Aorta (tissue), 5 donors: ENCODE measurements at places on chromosomes 1 and 21. TPM values are rescaled to one million over a fixed set of nuclear protein-coding genes. Genes with fewer than 3 reads are reported as not detected.

GRCh38 chr1:223645903-223646302 lies 19.6 kb downstream of the CAPN8 start:
- DNase-seq = no peak

DNA sequence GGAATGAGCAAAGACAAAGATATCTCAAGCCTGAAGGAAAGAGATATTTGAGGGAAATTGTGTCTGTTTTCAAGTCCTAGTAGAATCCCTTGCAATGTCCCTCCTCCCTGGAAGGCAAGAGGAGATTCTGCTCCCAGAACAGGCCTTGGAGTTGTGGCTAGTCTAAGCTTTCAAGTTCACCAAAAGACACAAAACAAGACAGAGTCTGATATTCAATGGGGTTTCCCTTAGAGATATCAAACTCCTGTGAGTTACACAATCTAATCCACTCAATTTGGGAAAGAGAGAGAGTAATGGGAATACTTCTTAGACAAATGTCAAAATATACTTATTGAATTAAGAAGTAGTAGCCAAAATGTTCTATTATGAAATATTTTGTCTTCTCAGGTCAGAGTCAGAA lies 162.8 kb upstream of the ADAMTS5 start:
- no peak for DNase-seq

GRCh38 chr1:47262787-47263413 lies 30.9 kb upstream of the TAL1 start:
- DNase-seq = no peak

DNA sequence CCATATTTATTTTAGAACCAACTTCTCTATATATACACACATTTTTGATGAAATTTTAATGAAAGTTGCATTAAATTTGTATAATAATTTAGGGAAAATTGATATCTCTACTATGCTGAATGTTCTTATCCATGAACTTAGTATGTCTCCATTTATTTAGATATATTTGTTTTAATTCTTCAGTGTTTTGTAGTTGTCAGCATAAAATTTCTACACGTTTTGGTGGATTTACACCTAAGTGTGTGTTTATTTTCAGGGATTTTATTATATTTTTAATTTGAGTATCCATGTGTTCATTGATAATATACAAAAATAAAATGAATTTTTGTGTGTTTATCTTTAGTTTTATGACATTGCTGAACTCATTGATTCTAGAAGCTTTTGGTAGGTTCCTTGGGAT lies 36.7 kb downstream of the PCBP3 start:
- no peak for DNase-seq

DNA sequence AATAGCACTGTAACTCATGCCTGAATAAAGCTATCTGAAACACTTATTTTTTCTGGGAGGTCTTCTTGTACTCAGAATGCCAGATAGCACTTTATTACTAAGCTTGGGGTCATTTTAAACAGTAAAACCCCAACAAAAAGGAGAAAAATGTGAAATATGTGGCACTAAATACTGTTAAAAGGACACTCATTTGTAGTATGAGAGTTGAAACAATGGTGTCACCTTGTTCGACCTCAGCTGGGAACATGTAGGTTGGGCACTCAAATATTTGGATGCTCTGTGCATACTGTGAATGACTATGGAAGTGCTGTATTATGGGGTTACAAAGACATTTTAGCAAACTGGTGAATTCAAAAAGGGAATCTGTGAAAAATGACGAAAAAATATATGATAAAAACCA lies 53.9 kb downstream of the SELENOF start:
- DNase-seq = no peak

- DNase-seq = no peak
Measured at GRCh38 chr1:191690931-191691330, 467.3 kb upstream of the RGS18 start.

GRCh38 chr1:81044708-81045107 lies 756.0 kb upstream of the ADGRL2 start:
- no peak for DNase-seq

DNA sequence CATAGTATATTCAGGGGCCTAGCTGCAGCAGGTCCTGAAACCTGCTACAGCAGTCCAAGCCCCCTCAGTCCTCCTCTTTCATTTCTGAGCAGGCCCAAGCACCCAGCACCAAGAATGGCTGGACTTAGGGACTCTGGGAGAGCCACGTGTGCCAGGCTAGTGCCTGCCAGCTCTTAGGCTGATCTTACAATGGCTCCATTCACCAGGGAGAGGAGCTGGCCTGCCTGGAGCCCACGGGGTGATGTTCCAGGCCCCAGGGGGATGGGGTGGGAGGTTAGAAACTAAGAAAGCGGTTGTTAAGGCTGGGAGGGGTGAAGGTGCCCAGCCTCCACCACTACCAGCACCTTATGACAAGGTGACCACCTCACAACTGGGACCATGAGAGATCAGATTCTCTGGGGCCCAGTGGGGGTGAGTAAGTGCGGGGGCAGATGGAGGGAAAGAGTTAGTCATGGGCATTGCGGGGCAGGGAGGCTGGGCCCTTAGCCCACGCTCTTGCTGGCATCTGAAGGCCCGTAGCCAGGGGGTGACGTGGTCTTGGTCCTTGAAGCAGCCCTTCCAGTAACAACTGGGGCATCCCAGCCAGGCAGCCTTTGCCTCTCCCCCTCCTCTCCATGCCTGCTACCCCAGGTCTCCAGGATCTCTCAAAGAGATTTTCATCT lies 30.3 kb upstream of the CLIC4 start:
- peak; percentile 89 for DNase-seq

GRCh38 chr21:44723177-44724131 lies 12.1 kb upstream of the TSPEAR start:
- DNase-seq = no peak

DNA sequence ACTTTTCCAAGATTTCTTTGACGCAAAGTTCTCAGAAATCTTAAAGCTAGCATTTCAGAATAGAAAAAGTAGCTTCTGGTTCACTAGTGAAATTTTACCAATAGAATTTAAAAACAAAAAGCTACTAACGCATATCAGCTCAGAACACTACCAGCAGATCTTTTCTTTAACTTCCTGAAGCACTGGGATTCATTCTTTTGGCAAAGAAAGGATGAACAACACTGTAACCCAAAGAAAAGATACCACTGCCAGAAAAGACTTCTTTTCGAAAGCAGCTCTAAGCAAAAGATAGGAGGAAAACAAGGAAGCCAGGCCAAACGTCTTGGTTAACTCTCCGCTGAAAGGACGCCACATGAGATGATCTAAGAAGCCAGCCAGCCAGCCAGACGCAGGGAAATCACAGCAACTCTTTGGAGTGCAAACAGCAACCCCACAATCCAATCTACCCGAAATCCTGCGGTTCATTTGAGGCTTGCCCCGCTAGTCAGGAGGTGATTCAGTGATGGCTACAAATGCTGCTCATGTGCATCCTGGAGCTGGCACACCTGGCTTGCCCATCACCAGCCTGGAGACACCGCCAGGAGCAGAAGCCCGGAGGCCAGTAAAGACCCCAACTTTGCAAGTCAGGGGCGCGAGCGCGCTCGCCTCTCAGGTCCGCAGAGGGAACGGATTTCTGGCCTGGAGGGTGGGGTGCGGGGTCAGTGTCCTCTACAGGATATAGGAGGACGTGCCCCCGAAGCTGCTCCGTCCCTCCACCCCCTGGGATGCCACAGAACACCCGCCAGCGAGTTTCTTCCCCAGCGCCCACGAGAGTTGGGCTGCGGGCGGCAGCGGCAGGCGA lies 812 bp downstream of the NBPF1 start:
- peak; percentile 82 for DNase-seq

DNA sequence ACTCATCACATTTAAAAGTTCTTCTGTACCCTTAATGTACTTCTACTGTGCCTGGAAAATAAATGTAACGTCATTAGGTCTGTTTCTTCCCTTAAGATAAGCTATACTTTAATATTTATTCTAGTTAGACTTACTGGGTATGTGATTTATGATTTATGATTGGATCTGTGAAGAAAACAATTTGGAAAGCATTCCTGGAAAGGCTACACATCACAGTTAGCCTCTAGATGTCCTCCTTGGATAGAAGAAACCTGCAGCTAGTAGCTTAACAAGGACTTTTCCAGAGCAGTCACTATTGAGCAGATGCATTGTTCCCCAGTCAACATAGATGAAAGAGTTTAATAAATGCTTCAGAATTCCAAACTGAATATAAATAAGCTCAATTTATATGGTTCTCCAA lies 22.2 kb upstream of the ABL2 start:
- DNase-seq = no peak

DNA sequence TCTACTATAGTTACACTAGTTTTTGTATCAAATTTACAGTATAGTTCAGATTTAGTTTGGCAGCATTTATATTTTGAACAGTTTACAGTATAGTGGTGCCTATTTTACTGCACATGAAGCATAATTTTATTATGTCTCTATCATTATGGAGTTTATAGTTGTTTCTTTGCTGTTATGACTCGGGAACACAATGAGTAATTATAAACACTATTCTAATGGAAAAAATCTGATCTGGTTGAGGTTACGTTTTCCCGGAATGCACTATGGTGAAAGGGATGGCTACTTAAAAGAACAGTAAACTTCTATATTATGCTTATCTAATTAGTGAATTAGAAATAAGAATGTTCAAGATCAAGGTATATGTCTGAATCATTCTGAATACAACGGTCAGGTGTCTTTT lies 10.6 kb downstream of the LCA5L start:
- DNase-seq = no peak

DNA sequence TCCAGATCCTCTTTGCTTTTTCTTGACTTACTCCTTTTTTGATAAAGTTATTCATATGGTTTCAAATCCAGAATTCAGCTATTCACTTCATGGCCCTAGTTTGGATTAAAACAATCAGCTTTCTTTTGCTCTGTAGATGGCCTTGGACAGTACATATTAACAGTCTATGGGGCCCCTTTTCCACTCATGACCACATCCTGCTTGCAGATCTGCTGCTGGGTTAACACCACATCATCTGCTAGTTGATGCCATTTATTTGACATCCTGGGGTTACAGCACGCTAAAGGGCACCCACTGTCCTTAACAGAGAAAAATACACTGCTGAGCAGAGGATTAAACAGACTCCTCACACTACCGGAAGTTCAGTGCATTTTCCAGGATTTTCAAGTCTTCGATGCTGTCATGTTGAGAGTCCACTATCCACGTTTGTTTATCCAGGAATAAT lies 941 bp upstream of the IFI16 start:
- no peak for DNase-seq

DNA sequence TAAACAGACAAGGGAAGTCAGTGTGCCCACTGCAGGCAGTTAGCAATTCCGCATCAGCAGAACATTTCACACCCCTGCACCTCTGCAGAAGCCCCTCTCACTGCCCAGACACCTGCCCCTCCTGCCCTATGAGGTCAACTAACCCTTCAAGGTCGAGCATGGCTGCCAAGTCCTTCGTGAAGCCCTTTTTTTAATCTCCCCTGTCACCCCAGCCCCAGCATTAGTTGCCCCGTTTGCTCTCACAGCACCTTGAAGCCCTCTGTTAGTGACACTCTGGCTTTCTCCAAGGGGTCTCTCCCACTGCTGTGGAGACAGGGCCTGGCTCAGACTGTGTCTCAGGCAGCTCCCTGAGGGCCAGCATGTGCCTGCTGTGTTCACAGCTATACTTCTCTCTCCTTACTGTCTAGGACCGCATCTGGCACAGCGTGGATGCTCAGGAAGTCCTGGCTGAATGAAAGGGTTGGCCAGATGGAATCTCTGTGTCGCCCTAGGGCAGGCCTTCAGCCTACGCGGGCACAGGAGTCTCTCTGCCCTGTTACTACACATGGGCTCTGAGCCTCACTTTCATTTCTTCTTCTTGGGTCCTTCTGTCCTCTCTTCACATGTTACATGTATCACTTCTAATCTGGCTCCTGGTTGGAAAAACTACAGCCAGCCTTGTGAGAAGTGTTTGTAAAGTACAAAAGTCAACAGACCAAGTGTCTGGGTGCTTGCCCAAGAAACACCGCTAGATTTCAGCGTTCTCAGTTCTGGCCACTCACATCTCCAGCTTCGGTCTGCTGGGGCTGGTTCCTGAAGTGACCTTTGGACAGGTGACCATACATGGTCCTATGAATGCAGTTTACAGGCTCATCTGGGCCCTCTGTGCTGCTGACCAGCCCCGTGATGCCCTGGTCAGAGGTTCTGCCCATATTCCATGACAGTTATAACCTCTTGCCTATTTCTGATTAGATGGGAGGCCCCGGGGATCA lies 19.7 kb downstream of the SLC2A1 start:
- peak; percentile 28 for DNase-seq

GRCh38 chr1:32774950-32775634 lies 42.1 kb downstream of the YARS1 start:
- no peak for DNase-seq

GRCh38 chr1:220511179-220511578 lies 16.8 kb upstream of the MARK1 start:
- DNase-seq = no peak

DNA sequence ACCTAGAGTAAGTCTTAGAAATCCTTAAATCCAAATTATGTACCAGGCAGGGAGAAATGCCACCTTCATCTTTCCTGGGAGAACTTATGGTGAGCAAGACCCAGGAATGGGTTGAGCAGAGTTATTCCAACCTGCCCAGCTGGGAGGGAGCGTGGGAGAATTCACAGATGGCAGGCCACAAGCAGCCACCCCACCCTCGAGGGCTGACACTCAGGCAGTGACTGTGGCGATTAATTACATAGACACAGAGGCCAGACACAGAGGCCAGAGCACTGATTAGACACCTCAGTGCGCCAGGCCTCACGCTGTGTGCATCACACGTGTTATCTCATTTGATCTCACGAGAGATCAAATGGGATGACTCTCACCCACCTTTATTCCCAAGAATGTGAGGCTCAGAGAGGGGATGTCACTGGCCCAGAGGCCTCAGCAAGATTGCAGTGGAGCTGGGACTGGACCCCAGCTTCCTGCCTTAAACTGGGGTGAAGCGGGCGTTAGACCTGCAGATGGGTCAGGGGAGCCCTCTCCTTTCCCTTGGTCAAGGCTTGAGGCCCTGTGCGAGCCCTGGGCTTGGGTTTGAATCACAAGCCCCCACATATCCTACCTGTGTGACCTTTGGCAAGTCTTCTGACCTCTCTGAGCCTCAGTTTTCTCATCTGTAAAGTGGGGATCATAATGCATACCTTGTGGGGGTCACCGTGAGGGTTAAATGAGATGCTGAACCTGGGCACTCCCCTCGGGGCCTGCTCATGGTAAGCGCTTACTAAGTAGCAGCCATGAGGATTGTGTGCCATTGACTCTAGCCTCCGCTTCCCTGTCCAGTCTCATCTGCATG lies 28.8 kb upstream of the PADI4 start:
- DNase-seq = no peak

GRCh38 chr1:195530961-195531360 lies 1077.3 kb downstream of the KCNT2 start:
- no peak for DNase-seq

GRCh38 chr1:10694274-10694632 lies 102.2 kb downstream of the CASZ1 start:
- DNase-seq = no peak

The CD1E gene
- not detected for total RNA-seq

The ATP1B1 gene
- total RNA-seq = 8.4 TPM

The RAB25 gene
- total RNA-seq = not detected

The GRIK3 gene
- 1.6 TPM for total RNA-seq

The IRF2BP2 gene
- 148 TPM for total RNA-seq

The PADI4 gene
- total RNA-seq = 1.7 TPM
